AG08395 (cell line): ENCODE measurements at places on chromosomes 12 and 14.

DNA sequence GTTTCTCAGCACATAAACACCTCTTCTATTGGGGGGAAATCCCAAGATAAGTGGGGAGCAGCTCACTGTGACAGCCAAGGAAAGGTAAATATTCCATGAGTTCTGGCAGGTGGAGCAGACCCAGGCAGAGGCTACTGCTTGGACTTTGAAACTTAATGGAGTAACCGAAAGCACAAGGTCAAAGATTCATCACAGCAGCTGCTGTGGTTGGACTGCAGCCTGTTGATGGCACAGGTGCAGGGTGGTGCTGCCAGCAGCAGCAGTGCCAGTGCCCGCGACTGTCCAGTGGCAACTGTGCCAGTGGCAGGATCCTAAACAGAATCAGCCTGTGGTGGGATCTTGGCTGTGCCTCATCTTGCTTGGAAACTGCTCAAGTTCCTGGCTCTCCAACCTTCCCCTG is 81.4 kb upstream of the ARID2 start:
- no peak for DNase-seq

DNA sequence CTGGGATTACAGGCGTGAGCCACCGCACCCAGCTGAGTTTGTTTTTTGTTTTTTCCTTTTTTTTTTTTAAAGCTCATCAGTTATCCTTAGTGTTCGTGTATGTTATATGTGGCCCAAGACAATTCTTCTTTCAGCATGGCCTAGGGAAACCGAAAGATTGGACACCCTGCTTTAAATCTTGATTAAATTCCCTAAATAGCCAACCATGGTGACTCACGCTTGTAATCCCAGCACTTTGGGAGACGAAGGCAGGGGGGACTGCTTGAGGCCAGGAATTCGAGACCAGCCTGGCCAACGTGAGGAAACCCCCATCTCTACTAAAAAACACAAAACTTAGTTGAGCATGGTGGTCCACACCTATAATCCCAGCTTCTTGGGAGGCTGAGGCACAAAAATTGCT is 131.1 kb downstream of the MED13L start:
- DNase-seq: no peak

DNA sequence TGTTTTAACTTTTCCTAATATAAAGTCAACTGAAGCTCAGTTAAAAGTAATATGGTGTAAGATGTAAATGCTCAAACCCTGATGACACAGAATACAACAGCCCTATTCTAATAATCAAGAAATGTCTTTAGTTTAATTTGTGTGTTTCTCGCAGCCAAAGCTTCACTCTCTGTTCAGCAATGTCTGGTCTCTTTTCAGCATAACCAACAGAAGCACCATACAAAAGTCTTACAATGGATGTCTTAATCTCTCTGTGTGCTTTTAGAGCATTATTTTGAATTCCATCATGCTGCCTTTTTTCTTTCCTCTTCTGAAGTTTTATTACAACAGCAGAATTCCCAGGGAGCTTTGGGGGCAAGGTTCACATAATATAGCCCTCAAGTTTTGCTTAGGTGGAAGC is 210.2 kb upstream of the NPAS3 start:
- DNase-seq: no peak

DNA sequence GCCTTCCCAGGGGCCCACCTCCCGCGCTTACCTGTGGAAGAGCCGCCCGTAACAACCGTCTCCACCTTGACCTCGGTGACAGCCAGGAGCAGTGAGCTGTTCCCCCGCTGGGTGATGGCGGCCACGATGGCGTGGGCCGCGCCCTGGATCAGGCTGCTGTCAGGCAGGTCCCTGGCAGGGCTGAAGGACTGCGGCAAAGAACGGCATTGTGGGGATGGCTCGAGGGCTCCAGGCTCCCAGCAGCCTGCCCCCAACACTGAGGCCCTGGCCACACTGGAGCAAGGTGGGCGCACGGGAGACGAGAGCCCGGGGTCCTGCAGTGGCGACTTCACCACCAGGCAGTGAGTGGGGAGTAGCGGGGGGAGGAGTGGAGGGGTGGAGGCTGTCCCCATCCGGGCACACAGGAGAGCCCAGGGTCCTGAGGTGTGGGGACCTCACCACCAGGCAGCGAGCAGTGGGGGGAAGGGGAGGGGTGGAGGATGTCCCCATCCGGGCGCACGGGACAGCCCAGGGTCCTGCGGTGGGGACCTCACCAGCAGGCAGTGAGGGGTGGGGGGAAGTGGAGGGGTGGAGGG is 25.0 kb downstream of the JAG2 start:
- DNase-seq: no peak

- no peak for DNase-seq
These were observed 40.8 kb downstream of the CCDC92 start for GRCh38 chr12:123931686-123932321.

- no peak for DNase-seq
These were observed 4.7 kb upstream of the HOXC10 start for GRCh38 chr12:53980104-53980801.

DNA sequence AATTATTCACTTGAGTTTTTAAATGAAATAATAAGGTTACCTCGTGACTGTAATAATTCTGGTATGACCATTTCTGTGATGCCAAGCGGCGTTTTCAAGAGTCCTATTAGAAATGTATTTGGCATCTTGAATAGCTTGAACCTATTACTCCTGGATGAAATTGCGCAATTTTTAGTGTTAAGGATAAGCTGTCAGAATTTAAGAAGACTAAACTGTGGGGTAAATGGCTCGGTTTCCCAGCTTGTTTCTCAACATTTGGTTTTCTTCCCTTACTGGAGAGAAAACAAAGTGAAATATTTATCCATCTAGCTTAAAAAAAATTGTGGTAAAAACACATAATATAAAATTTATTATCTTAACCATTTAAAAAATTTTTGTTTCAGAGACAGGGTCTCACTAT is 26.8 kb downstream of the PCNX1 start:
- DNase-seq: no peak

GRCh38 chr12:110937104-110937641 is 16.8 kb upstream of the MYL2 start:
- DNase-seq: peak; percentile 67

GRCh38 chr14:61503167-61503801 is 181.9 kb downstream of the PRKCH start:
- no peak for DNase-seq

DNA sequence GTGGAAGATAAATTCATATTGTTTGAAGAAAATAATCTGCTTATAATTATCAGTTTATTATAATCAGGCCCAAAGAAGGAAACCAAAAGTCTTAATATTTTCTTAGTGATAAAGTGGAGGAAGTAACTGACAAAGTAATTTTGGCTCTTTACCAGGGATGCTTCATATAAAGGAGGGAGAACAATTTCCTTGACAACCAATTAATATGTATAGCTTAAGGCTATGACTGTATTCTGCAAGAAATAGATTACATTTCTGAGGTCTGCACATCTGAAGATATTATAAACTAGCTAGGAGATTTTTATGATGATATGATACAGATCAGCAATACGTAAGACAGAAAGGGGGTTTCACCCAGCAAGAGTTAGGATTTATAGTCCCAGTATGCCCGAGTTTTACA is 90.8 kb downstream of the BICD1 start:
- no peak for DNase-seq

- no peak for DNase-seq
These were observed 113.6 kb upstream of the RAP1B start for GRCh38 chr12:68497107-68497506.

DNA sequence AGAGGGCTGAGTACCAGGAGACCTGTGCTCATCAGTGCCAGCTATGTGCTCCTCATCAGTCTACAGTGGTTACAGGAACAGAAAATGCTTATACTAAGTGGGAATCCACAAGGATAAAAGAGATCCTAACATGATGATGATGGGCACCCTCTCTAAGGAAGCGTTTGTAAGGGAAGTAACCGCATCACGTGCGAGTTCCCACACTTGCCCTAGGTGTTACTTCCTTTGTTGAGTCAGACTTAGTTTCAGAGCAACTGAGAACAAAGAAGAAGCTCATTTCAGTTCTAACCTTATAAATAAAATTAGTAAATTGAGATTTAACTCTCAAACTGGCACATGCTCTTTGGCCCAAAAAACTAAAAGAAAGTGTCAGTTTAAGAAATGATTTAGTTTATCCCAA is 956.4 kb upstream of the TMEM132C start:
- no peak for DNase-seq

DNA sequence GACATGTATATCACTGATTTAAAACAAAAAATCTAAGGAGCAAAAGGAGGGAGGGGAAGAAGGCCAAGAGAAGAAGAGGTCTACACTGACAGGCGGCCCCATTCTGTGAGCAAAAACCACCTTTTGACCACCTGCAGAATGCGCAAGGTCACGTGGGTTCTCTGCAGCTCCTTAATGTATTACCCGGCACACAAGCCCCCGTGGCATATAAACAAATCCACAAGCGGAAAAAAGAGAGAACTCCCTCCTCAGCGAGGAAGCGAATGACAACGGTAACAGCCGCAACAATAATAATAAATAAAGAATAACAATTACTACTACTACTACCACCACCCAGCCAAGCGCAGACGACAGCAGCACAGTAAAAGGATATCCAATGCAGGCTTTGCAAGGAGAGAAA is 1.3 kb downstream of the KSR2 start:
- DNase-seq: no peak

- DNase-seq: no peak
These were observed 1.6 kb downstream of the TDP1 start for GRCh38 chr14:89957376-89957775.

- no peak for DNase-seq
These were observed 6.6 kb downstream of the ANKS1B start for GRCh38 chr12:99978152-99978551.

DNA sequence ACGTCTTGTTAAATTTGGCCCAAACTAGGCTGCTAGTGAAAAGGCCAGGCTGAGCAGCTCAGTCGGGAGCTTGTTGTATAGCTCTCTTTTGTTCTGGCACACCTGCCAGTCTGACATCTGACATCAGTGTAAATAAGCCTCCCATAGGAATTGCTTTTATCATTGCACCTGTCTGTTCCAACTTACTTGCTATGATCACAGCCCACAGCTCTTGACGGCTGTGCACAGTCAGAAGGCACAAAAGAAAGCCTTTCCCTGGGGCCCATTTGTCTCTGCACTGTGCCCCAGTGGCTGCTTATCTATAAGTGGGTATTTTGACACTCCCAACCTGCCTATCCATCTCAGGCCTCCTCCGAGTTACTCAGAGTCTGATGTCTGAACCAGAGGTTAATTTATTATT is 324.5 kb downstream of the NUAK1 start:
- DNase-seq: no peak

DNA sequence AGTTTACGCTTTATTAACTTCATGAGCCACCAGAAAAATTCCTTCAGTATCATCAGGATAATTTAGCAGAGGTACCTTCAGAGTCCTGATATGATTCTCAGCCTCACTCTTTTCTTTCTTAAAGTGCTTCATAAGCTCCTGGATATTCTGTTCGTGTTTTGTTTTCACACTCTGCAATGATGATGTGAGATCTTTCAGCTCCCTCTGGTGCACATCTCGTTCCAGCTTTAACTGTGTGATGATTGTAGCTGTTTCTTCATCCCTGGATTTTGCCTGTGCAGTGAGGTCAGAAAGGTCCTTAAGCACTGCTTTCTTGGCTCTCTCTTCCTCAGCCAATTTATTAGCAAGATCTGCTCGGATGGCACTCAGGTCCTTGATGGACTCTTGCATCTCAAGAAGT is 156.7 kb downstream of the CEP128 start:
- DNase-seq: no peak

GRCh38 chr14:77253333-77254190 is 17.4 kb downstream of the NGB start:
- DNase-seq: no peak

DNA sequence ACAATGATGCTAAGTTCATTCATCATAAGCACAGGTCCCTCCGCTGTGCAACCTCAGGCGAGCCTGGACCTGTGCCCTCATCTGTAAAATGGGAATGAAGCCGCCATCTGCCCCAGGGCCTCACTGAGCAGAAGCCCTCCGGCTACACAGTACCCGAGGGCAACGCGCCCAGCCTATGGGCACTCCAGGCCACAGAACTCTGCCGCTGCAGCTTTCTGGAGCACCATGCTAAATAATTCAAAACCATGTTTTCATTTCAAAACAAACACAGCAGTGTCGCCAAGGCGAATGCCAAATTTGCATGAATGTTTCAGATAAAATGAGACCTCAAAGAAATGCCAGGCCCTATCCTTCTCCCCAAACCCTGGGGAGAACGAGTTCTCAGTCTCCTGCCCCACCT is 4.0 kb downstream of the NCOR2 start:
- no peak for DNase-seq

- DNase-seq: no peak
These were observed 59.3 kb downstream of the DNAI7 start for GRCh38 chr12:25135531-25136154.
